ENCODE measurements at places on chromosomes 3 and 15.

DNA sequence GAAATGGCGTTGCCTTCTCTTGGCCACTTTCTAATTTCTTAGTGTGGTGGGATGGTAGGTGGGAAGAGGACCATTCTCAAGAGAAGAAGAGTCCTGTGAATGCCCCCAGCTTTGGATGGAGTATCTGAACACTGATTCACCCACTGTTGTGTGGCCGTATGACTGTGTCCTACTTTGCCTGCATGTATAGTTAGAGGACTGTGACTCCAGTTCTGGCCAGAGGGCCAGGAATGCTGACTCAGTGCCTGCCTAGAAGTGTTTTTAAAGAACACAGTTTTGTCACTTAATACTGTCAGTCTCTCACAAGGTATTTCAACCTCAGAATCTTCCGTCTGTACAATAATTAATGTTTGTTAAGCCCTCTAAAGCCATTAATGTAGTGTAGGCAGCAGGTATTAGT, 2.1 kb downstream of the SEC61A1 start:
- DNase-seq: no peak

DNA sequence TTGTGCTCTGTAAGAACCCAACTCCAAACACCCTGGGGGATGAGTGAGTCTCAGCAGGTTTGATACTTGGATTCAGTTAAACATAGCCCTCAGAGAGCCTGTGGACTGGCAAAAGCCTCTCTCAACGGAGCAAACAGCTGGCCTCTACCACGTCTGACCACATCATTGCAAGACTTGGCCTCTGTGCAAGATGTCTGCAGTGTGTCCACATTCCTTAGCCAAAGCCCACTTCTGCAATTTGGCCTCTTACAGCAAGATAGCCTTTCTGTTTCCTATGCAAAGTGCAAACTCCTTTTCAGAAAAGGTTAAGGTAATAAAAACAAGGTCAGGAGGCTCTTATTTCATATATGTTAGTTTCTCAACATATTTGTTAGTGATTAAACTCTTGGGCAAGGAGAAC, 27.9 kb downstream of the FBN1 start:
- DNase-seq: peak; percentile 55

- DNase-seq: no peak
Measured at GRCh38 chr3:4284865-4285264, 18.3 kb upstream of the SETMAR start.

DNA sequence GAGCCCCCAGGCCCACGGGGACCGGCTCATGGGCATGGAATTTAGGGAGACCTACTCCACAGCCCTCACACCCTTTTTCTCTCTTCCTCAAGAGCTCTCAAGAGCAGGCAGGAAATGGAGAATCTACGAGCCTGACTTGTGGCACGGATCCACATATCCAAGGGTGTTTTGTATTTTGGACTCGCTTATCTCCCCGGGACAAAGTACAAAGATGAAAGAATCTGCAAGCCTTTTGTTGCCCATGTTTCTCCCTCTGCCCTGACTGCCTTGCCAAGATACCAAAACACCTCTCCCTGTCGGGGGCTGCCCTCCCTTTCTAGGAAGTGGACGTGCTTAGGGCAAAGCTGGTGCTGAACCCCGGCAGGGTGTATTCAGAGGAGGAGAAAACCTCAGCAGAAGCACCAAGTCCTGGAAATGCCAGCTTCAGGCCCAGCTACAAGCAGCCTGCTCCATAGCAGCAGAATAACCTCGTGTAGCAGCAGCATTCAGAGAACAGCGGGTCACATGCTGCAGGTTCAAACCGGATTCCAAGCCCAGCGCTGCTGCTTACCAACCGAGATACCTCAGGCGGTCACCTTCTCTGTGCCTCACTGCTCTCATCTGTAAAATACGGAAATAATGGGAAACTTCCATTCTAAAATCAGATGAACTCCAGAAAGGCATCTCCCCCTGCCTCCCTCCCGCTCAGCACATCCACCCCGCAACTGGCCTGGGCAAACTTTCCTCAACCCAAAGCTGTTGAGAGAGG, 35.2 kb downstream of the DNASE1L3 start:
- no peak for DNase-seq

DNA sequence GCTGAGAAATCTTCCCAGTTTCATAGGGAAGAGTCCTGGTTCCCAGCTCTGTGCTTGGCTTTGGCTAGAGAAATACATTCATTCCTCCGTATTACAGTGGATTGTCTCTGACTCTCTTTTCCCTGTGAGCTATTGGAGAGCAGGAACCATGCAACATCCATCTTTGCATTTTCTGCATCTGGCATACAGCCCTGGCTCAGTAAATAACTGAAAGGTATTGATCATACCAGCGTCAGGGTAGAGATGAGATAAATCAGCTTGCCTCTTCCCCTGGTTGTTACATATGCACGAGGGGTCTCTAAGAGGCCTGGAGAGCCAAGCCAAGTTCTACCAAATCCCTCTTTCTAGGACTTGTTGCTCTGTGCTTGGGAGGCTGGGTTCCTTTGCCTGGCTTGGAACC, 35.2 kb downstream of the FOXB1 start:
- DNase-seq: no peak

DNA sequence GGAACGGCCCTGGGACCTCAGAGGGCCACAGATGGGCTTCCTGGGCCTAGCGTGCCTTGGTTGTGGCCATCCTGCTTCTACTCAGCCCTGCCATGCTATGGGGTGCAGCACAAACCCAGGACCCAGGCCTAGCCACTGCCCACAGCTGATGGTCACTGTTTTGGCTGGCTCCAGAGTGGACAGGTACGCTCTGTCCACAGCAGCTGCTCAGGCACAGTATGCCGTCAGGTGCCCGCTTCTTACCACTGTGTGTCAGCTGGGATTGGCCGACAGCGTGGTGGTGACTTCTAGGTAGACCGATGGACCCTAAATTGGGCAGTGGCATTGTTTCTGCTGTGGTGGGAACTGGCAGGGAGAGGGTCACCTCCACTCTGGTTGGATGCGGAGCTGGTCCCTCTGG, 47.3 kb downstream of the KLF13 start:
- DNase-seq: no peak

- no peak for DNase-seq
Measured at GRCh38 chr3:63588895-63589294, 63.6 kb upstream of the SNTN start.

- DNase-seq: no peak
Measured at GRCh38 chr3:10845001-10845761, 29.2 kb downstream of the SLC6A11 start.

- DNase-seq: no peak
Measured at GRCh38 chr15:89399238-89400115, 64.9 kb upstream of the POLG start.

GRCh38 chr3:16494814-16495431, 18.6 kb downstream of the RFTN1 start:
- no peak for DNase-seq

DNA sequence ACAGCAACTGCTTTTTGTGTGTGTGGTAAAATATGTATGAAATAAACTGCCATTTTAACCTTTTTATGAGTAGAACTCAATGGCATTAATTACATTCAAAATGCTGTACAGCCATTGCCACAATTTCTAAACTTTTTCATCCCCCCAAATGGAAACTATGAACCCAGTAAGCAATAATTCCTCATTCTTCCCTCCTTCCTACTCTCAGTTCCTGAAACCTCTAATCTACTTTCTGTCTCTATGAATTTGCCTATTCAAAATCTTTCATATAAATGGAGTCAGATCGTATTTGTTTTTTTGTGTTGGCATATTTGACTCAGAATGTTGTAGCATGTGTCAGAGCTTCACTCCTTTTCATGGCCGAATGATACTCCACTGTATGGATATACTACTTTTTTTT, 5.3 kb upstream of the BLM start:
- DNase-seq: no peak

GRCh38 chr3:107882881-107883280, 207.9 kb downstream of the CD47 start:
- no peak for DNase-seq

DNA sequence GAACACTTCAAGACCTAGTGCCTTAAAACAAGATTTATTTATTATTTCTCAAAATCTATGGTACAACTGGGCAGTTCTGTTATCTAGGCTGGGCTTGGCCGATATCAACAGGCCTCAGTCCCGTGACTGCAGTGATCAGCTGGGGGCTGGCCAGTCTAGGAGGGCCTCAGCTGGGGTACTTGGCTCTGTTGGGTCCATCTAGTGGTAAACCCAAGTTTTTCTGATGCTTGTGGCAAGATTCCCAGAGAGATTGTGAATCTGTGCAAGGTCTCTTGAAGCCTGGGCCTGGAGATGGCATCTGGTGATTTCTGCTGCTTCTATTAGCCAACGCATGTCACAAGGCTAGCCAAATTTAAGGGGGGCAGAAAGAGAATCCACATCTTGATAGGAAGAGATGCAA, 482.4 kb upstream of the SGO1 start:
- DNase-seq: no peak

DNA sequence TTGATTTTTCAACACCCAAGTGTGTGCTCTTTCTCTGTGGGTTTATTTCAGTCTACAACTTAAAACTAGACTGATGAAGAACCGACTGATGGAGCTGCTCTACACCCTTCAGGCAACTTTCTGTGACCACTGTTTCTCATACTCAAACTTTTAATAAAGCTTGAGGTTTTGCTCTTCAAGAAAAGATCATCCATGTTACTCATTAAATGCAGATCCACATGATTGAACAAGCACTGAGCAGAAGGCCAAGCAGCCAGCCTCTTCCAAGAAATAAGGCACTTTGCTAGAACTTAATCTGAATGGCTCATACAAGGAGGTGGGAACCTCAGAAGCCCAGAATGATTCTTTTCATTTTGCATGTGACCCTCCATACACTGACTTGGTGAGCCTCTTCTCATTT, 8.7 kb downstream of the SLC27A2 start:
- no peak for DNase-seq

GRCh38 chr3:183172051-183172639, 9.6 kb upstream of the LAMP3 start:
- no peak for DNase-seq

- no peak for DNase-seq
Measured at GRCh38 chr3:188284455-188285212, 130.7 kb downstream of the LPP start.

GRCh38 chr15:76340803-76341365, 4.3 kb downstream of the ISL2 start:
- DNase-seq: no peak

- no peak for DNase-seq
Measured at GRCh38 chr3:133910422-133910821, 14.7 kb upstream of the RAB6B start.

DNA sequence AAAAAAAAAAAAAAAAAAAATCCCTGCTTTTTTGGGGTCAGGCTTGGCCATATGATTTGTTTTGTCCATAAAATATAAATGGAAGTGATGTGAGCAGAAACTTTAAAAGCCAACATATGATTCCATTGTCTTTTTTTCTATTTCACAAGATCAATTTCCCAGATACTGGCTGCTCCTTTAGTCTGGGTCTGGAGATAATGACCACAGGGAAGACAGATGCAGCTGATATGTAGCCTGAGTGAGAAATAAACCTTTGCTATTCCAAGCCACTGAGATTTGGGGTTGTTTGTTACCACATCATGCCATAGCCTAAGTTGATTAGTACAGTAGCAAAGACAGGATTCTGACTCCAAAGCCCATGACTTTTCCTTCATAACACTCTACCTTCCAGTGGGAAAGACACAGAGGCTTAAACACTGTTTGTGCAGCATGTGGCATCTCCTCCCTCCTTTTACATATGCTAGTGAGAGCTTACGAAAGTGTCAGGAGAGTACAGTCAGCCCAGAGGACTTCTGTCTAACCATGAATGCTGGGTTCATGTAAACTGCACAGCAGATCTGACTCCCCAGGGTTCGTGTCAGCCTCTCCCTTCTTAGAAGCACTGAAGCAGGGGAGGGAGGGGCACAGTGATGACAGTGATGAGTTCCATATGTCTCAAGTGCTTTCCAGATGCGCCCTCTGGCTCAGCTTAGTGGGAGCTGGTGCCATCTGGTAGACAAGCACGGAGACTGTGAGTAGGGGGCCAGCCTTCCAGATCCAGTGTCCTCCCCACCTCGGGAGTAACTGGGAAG, 36.7 kb upstream of the SLC7A14 start:
- peak; percentile 34 for DNase-seq

GRCh38 chr3:151400341-151400740, 15.8 kb upstream of the P2RY12 start:
- no peak for DNase-seq
